Inflammatory macrophage (primary cell): ENCODE measurements at places on chromosomes 1 and 21.

GRCh38 chr1:77636864-77637263, 45.6 kb downstream of the ZZZ3 start:
- no peak for DNase-seq

GRCh38 chr1:204463125-204464060, 31.2 kb downstream of the PIK3C2B start:
- DNase-seq: no peak

GRCh38 chr1:196558411-196558810, 49.8 kb downstream of the KCNT2 start:
- no peak for DNase-seq

DNA sequence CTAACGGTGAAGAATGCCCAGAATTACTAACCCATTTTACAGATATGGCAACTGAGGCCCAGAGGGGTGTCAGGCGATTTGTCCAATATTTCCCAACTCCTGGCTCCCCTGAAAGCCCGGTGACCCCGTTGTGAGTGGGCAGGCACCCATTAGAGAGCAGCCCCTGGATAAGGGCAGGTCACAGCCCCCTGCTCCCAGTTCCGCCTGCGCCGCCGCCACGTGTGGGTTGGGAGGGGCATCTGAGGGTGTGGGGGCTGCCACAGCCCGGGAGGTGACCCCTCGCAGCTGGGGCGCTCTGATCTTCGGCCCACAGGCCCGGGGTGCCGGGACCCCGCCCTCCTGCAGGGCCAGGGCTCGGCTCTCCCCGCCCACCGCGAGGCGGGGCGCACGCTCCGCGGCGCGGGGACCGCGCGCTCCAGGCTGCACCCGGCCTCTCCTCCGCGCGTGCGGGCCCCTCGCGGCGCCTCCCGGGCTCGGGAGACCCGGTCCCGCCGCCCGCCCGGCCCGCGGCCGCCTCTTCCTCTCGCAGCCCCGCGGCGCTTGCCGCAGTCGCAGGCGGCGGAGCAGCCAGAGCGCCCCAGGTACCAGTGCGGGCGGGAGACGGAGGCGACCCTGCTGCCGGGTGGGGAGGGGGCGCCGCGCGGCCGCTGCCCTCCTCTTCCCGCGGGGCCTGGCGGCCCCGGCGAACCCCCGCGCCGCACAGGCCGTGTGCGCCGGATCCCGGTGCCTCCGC, at the start of gene HTR6:
HTR6 (plus strand) TSS at position 423 of the 733 bp plus-strand sequence. CDS start 879 bp downstream, outside the sequence.
- DNase-seq: no peak
